ENCODE measurements at places on chromosomes 1 and 21.

DNA sequence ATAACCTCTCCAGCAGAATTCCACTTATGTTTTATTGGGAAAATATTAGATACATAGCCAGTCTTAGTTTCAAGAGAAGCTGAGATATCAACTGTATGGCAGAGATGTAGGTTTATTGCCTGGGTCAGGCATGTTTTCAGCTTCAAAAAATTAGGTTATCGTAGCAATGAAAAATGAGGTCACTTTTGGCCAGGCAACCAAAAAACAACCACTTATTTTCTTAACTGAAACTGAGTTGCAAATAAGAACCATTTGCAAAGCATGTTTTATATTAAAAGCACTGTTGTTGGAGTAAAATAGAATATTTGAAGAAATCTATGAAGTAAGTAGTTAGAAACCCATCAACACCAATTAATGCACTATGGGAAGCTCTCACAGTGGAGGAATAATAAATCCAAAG is 5.5 kb upstream of the OR6Y1 start:
- DNase-seq = no peak

DNA sequence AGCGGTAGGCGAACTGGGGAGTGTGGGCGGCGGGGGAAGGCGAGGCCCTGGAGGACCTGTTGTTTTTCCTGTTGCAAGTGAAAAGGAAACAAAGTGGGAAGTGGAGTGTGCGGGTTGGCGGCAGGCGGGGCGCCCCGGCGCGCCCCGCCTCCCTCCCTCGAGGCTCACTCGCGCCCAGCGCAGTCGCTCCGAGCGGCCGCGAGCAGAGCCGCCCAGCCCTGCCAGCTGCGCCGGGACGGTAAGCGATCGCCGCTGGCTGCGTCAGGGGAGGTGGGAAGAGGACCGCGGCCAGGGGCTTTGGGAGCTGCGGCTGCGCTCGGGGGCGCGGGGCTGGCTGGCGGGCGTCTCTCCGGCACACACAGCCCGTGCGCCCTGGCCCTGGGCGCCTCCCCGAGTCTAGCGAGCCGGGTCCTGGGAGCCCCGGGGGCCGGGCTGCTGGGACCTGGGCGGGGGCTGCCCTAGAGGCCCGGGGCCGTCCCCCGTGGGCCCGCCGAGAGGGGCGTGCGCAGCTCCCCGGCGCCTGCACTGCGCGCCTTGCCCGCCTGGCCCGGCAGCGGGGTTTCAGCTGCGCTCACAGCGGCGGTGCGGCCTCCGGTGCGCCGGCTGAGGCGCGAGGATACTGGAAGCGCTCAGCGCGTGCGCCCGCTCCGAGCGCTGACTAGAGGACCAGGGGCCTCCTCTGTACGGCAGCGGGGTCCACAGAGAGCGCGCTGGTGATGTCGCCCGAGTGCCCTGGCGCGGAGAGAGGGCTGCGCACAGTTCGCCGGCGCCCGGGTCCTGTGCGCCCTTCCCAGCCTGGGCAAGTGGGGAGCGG is at the start of gene PIK3CD:
Gene PIK3CD (plus strand): TSS at position 167 of the 814 bp plus-strand sequence. CDS start 58,725 bp downstream, outside the sequence.
- no peak for DNase-seq

DNA sequence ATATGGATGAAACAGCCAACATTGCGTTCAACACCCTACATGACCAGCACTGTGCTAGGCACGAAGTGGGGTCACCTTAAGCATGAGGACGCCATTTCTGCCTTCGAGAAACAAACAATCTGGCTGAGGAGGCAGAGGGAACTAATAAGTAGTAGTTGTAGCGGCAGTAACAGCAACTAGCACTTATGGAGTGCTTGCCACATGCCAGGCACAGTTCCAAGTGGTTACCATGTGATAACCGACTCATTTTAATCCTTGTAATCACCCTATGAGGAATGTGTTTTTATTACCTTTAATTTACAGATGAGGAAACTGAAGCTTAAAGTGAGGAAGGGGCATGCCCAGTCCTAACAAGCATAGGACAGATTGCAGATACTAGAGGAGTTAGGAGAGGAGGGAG is 33.7 kb downstream of the KCND3 start:
- DNase-seq = no peak

DNA sequence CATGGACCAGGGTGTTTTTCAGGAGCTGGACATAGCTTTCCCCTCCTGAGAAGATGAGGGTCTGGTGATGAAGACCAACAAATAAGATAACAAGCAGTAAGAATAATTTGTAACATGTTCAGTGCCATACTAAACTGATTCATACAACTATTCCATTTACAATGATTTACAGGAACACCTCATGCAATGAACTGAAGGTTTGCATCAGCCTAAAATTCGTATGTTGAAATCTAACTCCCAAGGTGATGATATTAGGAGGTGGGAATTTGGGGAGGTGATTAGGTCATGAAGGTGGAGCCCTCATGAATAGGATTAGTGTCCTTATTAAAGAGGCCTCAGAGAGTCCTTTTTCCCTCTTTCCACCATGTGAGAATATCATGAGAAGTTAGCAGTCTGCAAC is 15.9 kb upstream of the NIBAN1 start:
- DNase-seq = no peak

DNA sequence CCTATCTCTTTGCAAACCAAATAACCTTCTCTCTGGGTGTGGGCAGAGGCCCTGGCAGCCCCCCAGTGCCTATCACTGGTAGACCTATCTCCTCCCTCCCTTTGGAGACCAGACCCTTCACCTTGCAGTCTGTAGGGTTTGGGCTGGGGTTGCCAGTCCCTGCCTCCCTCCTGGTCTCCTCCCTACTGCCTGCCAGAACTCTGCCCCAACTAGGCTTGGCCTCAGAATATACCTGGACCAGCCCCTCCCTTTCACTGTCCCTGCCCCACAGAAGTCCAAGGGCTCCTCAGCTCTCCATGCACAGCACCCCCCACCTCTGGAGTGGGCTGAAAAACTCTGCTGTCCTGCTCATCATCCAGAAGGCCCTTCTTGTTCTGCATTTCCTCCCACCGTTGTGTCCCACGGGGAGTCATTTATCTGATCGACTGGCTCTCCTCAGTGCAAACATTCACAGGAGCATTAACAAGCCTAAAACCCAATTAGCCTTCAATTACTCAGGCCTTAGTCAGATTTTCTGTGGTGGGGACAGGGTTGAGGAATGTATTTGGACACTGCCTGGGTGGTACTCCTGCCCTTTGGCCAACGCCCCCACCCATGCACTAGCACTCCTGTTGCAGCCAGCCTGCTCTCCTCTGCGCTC is 27.7 kb upstream of the DMBX1 start:
- no peak for DNase-seq

DNA sequence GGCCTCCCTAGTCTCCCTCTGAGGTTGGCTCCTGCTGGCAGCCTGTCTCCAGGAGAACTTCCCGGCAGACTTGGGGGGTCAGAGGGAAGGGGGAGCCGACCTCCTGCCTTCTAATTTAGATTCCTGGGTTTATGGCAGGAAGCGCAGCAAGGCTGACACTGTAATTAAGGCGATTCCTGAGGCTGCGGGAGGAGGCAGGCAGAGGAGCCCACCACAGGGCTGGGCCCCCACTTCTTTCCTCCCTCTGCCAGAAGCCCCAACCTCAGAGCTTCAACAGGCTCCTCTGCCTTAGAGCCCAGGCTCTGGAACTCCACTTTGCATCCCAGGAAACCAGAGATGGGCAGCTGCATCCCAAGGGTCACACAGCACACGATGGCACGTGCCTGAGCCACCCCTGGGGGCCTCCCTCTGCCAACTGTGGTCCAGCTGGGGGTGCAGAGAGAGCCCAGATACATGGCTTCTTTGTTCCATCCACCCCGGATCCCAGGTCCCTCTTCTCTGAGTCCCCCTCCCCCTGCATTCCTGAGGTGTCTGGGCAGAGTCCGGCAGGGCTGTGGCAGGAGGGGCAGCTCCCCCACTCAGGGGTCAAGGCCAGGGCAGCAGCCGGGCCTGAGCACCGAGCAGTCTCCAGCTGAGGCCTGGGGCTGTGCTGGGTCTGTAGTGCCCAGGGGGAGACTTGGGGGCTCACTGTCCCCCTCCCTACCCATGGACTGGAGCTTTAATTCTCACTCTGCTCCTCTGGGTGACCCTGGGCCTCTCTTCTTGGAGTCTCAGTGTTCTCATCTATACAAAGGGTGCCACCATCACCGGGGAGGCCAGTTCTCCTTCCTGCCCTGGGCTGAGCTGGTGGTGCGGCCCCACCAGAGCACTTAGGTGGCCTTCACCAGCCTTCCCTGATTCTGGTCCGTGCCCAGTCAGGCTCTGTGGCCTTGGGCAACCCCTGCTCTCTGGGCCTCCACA is 39.4 kb upstream of the FAM131C start:
- DNase-seq = no peak

DNA sequence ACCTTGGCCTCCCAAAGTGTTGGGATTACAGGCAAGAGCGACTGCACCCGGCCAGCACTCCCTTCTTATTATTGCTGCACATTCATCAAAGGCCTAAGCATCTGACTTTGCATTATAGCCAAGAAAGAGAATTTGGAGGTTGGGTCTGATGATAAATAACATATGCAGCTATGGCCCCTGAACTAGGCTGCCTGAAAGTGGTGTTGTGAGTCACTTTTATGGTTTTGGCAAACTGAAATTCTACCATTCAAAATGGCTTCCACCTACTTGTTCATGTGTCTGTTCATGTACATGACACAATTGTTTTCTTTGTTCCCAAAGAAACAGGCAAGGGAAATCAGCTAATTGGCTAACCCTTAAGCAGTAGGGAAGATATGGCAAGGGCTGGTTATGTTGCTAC is 25.0 kb upstream of the UAP1 start:
- no peak for DNase-seq

GRCh38 chr1:58573138-58573537 is 3.9 kb downstream of the TACSTD2 start:
- DNase-seq = no peak

GRCh38 chr1:175978926-175979325 is 228.2 kb downstream of the COP1 start:
- no peak for DNase-seq

DNA sequence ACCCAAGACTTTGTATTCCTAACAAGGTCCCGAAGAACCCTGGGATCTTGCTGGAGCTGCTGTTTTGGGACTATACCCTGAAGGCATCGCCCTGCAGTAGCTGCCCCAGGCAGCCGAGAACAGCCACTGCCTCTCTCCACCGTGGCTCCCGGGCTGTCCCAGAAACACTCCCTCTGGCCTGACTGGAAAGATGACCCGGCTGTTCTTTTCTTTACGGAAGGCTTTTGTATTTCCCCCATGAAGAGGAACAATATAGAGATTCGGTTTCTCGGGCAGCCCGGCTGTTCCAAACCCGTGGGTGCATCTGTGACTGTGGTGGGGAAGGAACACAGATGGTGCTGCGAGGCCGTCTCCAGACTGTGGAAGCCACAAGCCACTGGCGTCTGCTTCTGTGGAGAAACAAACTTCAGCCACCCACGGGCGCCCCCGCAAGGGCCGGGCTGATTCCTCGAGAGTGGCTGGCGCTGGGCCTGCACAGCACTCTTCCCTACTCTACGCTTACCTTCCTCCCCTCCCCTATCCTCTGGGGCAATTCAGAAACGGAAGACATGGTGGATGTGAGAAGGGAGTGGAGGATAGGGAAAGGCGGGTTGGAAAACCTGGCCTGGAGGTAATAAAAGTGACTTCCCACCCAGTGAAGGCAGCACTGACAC is 33.7 kb upstream of the VASH2 start:
- no peak for DNase-seq

DNA sequence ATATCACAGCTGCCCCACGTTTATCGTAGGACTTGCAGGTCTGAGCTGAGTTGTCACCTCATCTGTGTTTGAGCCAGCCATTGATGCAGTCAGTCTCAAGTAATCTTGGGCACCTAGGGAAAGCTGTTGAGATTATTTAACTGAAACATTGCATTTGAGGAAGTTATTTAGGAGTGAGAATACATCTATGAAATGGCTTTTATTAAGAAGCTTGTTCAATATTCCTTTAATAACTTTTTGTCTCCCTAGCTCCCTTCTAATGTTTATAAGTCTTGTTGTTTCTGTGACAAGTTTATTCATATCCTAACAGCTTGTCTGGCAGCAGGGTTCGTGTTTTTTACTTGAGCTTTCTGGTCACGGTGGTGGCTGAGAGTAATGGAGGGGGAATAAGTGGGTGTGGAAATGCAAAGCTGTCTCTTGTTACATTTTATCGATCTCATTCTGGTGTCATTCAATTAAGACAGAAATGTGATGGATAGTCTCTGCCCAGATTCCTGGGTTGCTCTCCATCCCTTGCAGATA is 555.9 kb downstream of the USP25 start:
- DNase-seq = no peak

GRCh38 chr1:38173157-38173831 is 126.7 kb upstream of the POU3F1 start:
- DNase-seq = no peak

GRCh38 chr1:221724931-221725605 is 16.8 kb downstream of the DUSP10 start:
- DNase-seq = no peak

DNA sequence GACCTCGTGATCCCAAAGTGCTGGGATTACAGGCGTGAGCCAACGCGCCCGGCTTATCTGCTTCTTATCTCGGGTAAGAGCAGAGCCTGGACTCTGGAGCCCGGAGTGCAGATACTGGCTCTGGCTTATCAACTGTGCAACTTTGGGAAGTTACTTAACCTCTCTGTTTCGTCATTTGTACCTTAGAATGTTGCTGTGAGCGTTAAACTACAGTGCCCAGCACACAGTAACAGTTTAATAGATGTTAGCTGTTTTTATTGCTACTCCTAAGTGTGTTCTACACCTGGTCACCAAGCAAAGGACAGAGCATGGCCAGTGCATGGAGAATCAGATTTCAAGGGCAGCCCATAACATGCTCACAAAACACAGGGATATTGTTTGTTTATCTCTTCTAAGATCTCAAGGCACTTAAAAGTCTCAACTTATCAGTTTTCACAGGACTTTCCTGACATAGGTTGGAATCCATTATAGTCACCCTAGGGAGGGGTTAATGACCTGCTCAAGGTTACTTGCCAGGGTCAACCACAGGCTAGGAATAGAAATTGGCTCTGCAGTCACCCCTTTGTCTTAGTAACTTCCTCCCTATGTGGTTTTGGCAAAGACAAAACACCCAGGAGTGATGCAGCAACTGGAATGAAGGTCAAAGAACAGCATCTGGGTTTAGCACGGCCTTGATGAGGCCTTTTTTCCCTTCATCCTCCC is 22.5 kb upstream of the SRP9 start:
- DNase-seq = no peak

DNA sequence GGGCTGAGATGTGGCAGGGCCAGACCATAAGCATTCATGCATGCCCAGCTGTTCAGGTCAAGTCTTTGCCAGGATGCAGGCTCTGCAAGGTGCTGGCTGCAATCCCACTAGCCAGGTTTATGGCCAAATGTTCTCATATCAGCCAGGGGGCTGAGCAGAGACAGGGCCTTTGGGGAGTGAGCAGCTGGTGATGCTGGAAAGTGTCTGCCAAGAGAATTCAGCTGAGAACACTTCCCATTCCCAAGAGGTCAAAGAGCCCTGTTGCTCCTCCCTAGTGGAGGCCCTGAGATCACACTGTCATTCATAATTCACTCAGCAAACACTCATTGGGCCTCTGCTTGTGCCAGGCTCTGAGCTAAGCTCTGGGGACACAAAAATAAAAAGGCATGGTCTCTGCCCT is 150.3 kb downstream of the DMRTA2 start:
- no peak for DNase-seq

- DNase-seq = no peak
Observed at GRCh38 chr1:161784968-161785367, 18.8 kb downstream of the ATF6 start.

- no peak for DNase-seq
Observed at GRCh38 chr1:15609631-15610030, 7.6 kb upstream of the DDI2 start.

GRCh38 chr1:41327383-41327999 is 33.7 kb upstream of the FOXO6 start:
- no peak for DNase-seq

- no peak for DNase-seq
Observed at GRCh38 chr21:41387042-41387819, 25.4 kb downstream of the MX2 start.

Data from stimulated activated CD8-positive, alpha-beta memory T cell treated with anti-CD3 and anti-CD28 coated beads, Interleukin-15, amount 100 ng/mL, for 4 hours (primary cell).